CD4-positive, alpha-beta T cell treated with Interleukin-17A for 4 hours (primary cell): ENCODE measurements at places on chromosomes 2 and 18.
A peak's percentile ranks its signal among the peaks of the same experiment; 100 is the strongest.

GRCh38 chr2:37527361-37527760, 144.1 kb downstream of the CDC42EP3 start:
- no peak for DNase-seq

- no peak for DNase-seq
Observed at GRCh38 chr2:186220409-186220808, 265.7 kb upstream of the ZC3H15 start.

GRCh38 chr18:35808796-35809195, 163.7 kb upstream of the RMP24 start:
- DNase-seq = no peak

GRCh38 chr2:36146765-36147164, 208.8 kb upstream of the CRIM1 start:
- DNase-seq = no peak

GRCh38 chr2:17658251-17658843, 95.3 kb downstream of the SMC6 start:
- no peak for DNase-seq

GRCh38 chr2:176574484-176575236, 305.4 kb downstream of the MTX2 start:
- DNase-seq = no peak

GRCh38 chr2:1865716-1866234, 121.5 kb upstream of the PXDN start:
- DNase-seq = no peak

- DNase-seq = no peak
Observed at GRCh38 chr18:62399781-62400308, 74.7 kb downstream of the TNFRSF11A start.

- no peak for DNase-seq
Observed at GRCh38 chr2:19038071-19039015, 320.1 kb downstream of the OSR1 start.

GRCh38 chr2:28662044-28662443, 89.6 kb upstream of the PPP1CB start:
- DNase-seq = no peak

GRCh38 chr2:233036162-233036838, 3.8 kb downstream of the NEU2 start:
- DNase-seq = no peak

- no peak for DNase-seq
Observed at GRCh38 chr2:71466301-71467179, 13.2 kb downstream of the DYSF start.

- DNase-seq = no peak
Observed at GRCh38 chr18:58257461-58257860, 213.4 kb downstream of the NEDD4L start.

GRCh38 chr2:96156011-96156820, 11.0 kb upstream of the DUSP2 start:
- peak; percentile 35 for DNase-seq

- no peak for DNase-seq
Observed at GRCh38 chr2:49225126-49225525, 70.8 kb upstream of the FSHR start.

GRCh38 chr2:33491441-33492084, 15.1 kb downstream of the RASGRP3 start:
- DNase-seq = no peak

- DNase-seq = no peak
Observed at GRCh38 chr18:78753240-78753639, 226.4 kb upstream of the SALL3 start.

GRCh38 chr18:28511413-28511821, 334.5 kb upstream of the CDH2 start:
- DNase-seq = no peak

DNA sequence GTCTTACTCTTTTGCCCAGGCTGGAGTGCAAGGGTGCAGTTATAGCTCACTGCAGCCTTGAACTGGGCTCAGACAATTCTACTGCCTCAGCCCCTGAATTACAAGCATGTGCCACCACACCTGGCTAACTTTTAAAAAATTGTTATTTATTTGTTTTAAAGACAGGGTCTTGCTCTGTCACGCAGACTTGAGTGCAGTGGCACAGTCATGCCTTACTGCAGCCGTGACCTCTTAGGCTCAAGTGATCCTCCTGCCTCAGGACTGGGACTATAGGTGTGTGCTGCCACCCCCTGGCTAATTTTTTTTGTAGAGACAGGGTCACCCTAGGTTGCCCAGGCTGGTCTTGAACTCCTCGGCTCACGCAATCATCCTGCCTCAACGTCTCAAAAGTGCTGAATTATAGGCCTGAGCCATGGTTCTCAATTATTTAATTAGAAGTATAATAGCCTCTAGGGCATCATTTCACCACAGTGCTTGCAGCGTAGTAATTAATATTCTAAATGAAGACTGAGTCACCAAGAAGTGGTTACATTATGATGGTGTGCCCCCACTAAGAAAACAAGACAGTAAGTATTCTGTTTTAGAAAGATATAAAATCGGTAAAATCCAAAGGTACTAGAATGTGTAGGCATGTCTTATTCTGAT, 69.6 kb downstream of the EML4 start:
- DNase-seq = peak; percentile 53

DNA sequence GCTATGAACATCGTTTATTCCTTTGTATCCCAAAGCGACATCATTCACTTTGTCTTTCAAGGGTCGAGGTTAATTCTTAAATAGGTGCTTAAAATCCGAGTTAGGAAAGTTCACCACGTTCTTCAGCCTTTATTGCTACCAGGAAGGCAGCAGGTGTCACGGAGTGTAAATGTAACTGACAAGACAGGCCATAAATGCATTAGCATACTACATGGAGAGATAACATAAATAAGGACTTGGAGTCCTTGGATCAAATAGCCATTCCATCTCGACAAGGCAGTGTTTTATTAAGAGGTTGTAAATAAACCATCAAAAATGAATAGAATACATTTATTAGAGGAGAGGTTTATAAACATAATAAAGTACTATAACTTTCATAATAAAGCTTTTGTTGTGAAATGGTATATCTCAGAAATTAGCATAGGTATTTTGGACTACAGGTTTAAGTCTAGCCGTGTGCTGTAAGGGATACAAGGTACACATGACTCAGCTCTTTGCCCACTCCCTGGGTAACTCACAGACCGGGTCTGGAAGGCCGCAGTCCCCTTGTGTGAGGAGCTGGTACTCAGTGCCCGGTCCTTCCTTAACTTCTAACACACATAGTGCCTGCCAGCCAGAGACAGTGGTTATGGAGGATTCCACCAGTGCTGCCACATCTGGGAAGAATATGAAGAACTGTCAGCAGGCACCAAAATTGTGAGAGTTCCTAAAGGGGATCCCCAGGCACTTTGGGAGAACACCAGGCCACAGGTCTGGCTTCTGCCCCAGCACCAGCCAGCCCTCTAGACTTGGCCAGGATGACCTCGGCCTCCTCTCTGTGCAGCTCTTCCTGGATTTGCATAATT, 29.4 kb downstream of the CAPN13 start:
- no peak for DNase-seq

GRCh38 chr2:68837164-68837860, 33.9 kb downstream of the BMP10 start:
- peak; percentile 85 for DNase-seq

DNA sequence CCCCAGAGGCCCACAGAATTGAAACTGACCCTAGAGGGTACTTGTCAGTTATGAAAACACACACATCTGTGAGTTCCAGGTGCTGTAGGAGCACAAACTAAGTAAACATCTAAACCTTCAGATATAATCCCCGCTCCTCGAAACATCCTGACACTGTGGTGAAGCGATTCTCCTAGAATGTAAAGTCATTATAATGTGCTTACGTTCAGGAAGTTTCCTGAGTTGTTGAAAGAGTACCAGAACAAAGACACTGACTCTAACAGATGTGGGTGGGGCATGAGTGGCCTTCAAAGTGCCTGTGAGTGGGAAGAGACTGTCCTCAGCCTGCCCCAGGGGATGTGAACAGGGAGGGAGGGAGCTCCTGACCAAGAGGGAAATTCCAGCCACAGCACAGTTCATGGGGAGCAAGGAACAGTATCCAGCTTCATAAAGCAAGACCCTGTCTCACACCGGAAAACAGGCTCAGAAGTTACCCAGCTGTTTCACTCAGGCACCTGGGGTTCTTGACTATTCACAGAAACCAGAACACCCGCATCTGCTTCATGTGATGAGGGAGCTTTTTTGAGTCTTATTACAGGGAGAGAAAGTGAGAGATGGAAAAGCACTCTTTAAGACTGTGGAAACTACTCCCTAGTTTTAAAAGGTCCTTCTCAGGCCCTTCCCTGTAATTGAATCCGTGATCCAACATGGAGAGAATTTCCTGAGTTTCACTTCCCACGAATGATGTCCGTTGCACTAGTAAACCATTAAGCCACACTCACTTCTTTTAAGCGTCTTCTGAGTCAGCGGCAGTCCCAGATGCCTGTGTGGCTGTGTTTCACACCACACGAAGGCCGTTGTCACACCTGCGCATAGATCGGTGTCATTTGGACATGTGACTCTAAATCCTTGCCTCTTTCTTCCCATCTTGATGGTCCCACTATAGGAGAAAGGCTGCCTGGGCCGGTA, 88.6 kb upstream of the EML6 start:
- DNase-seq = peak; percentile 13

- no peak for DNase-seq
Observed at GRCh38 chr18:48777744-48778116, 173.0 kb downstream of the SMAD7 start.

- no peak for DNase-seq
Observed at GRCh38 chr2:98915751-98916358, 20.2 kb downstream of the CRACDL start.

GRCh38 chr2:168802859-168803725, 655 bp downstream of the NOSTRIN start:
- no peak for DNase-seq

GRCh38 chr18:68445136-68445535, 269.8 kb downstream of the TMX3 start:
- no peak for DNase-seq

- DNase-seq = no peak
Observed at GRCh38 chr2:196587056-196587455, 52.5 kb upstream of the CCDC150 start.

- DNase-seq = no peak
Observed at GRCh38 chr2:55363636-55364035, 56.0 kb downstream of the CCDC88A start.

DNA sequence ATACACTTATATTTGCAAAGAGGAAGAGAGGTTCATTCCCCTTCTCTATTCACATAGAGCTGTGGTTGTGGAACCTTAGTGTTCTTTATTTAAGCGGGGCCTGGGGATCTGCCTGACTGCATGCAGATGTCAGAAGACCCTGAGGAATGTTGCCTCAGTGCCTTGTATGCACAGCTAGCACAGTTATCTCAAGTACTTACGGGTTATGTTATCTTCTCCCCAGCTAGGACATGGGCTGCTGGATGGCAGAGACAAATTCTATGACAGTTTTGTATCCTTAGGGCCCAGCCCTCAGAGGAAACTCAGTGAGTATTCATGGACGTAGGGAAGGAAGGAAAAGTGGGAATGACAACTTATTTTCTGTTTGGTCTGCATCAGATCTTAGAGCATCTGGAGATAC, 37.7 kb upstream of the RTN4 start:
- DNase-seq = no peak

DNA sequence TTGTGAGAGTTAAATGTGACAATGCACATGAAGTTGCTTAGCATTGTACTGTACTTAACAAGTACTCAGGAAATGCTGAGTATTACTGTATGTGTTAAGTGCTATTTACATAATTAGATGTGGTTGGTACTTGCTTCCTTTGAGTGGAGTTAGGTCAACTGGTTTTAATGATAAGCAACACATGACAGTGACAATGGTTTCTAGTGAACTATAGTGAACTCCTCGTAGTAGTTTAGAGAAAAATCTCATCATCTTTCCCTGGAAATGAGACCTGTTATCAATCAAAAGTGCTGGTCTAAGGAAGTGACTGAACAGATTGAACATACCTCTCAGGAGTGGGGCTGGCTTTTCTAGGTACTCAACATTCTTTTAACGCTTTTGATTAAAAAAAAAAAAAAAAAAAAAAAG, 29.2 kb upstream of the ZDBF2 start:
- DNase-seq = no peak

GRCh38 chr2:150261691-150262090, 225.8 kb downstream of the RND3 start:
- no peak for DNase-seq

GRCh38 chr18:79422022-79422782, 26.5 kb downstream of the NFATC1 start:
- no peak for DNase-seq

DNA sequence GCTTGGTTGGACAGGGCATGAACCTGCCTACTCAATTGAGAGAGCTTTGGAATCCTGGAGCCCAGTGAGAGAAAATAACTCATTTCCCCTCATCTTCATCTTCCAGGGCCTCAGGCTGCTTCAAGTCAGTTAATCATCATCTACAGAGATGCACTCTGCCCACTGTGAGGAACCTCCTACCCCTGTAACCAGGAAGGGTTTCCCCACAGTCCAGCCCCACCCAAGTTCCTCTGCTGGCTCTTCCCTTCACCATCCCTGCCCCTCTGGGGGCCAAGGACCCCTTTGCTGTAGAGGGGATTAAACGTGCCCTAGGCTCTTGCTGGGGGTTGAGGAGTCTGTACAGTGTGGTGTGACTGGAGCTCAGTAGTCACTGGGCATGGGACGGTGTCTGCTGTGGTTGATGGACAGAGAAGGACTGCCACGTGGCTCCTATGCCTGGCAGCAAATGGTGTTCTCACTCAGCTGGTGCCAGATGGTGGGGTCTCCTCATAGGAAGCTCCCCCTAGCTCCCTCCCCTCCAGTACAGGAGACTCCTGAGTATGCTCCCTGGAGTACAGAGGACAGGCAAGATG, 29.5 kb upstream of the LGALSL start:
- DNase-seq = no peak

DNA sequence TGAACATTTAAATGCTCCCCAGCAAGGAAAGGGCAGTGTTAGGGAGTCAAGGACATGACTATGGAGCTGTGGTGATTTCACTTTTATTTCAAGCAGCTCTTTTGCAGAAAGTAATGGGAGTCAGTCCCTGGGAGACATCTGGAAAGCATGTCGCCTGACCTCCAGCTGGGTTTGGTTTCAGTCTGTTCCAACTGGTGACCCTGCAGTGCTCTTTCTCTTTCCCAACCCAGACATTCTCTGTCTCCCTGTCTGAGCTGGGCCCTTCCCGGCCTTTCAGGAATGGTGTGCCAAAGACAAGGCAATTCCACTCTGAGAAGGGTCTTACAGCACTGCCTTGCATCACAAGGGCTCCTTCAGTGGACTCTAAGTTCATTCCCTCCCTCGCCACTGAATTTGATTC, 323.2 kb downstream of the OSR1 start:
- no peak for DNase-seq

DNA sequence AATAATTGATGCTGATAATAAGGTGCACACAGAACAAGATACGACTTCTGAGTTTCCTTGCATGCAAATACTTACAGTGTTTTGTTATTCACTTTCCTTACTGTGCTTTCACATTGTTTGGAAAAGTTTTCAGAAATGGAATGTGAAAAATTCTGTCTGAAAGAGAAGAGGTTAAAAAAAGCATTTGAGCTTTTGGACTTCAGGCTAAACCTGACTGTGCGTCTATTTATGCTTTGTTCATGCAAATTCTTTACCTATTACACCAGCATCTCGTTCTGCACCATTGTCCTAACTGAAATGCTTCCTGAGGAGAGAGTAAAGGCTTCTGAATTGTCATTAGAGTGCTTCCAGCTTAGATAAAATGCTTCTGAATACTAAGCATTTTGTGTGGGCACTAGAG, 61.4 kb downstream of the LHCGR start:
- DNase-seq = no peak

- no peak for DNase-seq
Observed at GRCh38 chr2:184031402-184032147, 566.8 kb upstream of the ZNF804A start.

GRCh38 chr18:65623676-65624075, 127.1 kb upstream of the CDH7 start:
- DNase-seq = no peak
